Activated T-cell treated with anti-CD3 and anti-CD28 coated beads, Interleukin-2, amount 50 U/mL, for 72 hours (primary cell): ENCODE measurements at places on chromosomes 3 and 15.

GRCh38 chr3:143210141-143210540 lies 90.6 kb downstream of the CHST2 start:
- DNase-seq = no peak

- no peak for DNase-seq
These were observed 33.0 kb upstream of the HHATL start for GRCh38 chr3:42735615-42736014.

- no peak for DNase-seq
These were observed 238.4 kb upstream of the CTDSPL start for GRCh38 chr3:37622999-37623883.

- DNase-seq = peak; percentile 43
These were observed 1.0 kb downstream of the ANP32A start for GRCh38 chr15:68819495-68820294.

DNA sequence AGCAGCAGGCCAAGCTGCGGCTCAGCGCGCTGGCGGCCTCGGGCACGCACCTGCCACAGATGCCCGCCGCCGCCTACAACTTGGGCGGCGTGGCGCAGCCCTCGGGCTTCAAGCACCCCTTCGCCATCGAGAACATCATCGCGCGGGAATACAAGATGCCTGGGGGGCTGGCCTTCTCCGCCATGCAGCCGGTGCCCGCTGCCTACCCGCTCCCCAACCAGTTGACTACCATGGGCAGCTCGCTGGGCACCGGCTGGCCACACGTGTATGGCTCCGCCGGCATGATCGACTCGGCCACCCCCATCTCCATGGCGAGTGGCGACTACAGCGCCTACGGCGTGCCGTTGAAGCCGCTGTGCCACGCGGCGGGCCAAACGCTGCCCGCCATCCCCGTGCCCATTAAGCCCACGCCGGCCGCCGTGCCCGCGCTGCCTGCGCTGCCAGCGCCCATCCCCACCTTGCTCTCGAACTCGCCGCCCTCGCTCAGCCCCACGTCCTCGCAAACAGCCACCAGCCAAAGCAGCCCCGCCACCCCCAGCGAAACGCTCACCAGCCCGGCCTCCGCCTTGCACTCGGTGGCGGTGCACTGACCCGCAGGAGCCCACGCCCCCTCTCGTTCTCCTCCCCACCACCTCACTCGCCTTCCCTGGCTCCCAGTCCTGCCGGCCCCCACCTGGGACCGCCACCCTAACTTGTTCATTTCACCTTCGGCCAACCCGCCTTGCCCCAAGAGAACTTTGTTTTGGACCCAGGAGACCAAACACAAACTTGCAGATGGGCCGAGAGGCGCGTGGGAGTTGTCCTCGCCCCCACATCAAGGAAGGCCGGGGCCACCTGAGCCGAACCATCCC lies 1.5 kb downstream of the FOXB1 start:
- no peak for DNase-seq

GRCh38 chr3:196604548-196604947 lies 34.9 kb upstream of the NRROS start:
- peak; percentile 71 for DNase-seq

DNA sequence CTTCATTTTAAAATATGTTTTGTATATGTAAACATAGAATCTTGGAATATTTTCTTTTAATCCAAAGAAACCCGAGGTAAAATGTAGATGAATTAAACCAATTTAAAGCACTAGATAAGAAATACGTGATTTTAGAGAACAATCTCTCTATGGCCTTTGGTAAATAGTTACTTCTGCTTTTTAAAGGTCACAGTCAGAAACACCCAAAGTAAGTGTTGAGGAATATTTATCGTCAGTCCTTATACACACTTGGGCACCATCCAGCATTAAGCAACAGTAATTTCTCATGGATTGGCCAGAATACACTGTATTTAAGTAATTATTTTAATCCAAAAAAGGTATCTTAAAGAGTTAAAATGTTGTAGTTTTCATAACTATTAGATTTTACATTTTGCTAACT lies 713.2 kb downstream of the NLGN1 start:
- no peak for DNase-seq
